ENCODE measurements at places on chromosomes 4 and X.

DNA sequence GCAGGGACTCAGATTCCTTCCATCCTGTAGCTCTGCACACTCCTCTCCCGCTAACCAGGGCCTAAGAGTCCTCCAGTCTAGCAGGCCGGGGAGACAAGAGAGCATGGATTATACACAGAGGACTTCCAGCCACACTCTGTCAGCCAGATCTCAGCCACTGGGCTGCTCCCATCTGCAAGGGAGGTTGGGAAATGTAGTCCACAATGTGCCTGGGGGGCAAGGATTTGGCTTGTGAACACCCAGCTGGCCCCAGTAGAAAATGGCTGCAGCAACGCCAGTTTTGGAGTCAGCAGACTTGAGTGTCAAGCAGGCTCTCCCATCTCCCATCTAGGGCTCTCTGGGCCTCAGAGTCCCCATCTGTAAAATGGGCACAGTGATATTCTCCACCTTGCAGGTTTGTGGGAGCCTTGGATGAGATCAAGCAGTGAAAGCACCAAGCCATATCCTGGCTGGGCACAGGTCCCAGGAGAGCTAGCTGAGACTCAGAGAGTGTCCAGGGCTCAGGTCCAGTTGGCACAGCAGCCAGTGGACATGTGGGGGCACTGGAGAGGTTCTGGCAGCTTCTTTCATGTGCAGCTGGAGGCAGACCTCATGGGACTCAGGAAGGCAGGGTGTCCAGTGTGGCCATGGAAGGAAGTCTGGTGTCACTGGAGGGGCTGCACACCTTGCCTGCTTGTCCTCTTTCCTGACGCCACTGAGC is 14.6 kb downstream of the PSAPL1 start:
- no peak for DNase-seq

- peak; percentile 41 for DNase-seq
Observed at GRCh38 chrX:15854080-15854655, 445 bp downstream of the AP1S2 start.

DNA sequence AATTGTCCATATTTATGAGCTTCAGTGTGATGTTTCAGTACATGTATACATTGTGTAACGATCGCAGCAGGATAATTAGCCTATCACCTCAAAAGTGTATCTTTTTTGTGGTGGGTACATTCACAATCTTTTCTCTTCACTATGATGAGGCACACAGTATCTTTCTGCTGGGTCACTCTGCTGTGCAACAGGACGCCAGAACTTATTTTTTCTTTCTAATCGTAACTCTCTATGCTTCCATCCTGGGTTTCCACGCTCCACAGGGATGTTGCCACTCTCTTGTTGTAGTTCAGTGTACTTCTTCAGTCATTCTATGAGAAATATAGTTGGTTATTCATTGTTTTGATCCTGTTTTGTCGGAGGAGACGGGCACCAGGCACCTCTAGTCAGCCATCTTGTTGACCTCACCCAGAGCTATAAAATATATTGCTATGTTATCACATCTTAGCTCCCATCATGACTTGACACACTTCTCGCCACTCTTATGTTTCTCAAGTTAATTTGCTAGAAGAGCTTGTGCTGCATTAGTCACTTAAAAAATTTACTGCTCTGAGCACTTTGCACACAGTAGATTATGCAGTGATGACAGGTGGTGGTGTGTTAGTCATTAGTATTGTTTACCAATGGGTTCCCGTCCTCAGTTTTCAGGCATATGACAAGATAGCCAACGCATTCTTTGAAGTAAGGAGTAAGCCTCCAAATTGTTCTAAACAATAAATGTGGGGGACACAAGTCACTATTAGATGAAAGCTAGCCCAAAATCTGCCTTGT is 1002.7 kb upstream of the PCDH7 start:
- no peak for DNase-seq

GRCh38 chr4:65007841-65008439 is 598.7 kb upstream of the TECRL start:
- DNase-seq: peak; percentile 18

DNA sequence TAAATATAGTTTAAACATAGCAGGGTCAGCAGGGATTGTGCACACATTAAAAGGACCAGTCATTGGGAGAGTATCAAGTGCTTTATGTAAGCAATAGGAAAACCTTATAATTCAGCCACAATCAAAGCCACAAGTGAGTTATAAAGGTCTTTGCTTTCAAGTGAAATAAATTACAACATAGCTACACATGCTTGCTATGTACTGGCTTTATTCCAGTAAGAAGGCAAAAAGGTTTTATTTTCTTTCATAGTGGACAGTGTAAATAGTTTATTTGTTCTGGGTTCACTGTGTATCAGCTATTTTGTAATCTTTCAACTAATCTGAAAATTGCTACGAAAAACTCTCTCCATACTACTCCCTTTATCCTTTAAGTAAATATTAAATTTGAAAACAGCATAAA is 691.4 kb downstream of the PCDH7 start:
- no peak for DNase-seq

GRCh38 chrX:16807548-16807947 is 21.3 kb downstream of the TXLNG start:
- DNase-seq: no peak

DNA sequence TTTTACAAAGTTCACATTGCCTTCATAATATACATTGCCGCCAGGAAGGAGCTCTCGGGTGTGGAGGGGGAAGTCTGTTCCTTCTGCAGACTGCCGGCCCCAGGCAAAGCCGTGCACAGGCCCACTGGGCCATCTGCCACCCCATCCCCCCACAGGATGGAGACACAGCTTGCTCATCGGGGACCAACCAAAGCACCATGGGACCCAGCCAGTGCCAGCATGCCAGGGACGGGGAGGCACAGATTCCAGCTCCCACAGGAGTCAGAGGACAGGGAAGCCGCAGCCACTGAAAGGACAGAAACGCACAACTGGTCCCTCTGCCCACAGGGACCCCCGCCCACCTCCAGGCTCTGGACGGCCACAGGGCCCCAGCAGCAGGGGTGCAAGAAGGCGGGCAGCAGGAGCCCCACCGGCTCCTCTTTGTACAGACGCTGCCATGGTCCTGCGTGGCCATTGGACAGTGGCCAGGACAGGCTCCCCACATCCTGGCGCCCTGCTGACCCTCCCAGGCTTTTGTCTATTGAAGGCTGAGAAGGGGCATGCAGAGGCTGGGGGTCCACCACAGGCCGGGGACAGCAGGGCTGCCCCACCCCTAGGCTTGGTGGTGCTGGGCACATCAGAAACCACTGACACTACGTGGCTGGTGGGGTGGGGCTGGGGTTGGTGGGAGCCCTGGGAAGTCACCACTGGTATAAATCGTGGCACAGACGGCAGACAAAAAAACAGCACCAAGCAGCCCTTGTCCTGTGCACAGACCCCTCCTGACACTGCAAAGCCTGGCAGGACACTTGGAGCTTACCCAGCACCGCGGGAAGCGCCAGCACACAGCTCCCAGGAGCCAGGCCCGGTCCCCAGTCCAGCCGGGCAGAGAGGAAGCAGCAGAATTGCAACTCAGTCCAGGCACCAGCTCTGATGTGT is 89.0 kb downstream of the FAM53A start:
- no peak for DNase-seq

DNA sequence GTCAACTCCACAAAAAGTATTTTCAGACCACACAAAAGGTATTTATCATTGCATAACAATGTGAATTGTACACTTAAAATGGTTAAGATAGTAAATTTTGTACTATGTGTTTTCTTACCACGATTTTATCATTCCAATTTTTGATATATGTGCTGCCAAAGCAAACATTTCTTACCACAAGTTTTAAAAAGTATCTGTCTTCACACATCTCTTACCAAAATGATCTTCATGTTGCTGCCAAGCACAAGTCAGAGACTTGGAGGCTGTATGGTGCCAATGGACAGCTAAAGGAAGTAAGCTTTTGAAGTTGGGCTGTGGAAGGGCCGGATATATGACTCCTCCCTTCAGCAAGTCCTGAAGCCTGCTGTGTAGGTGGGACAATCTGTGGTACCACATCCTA is 67.9 kb downstream of the TMLHE start:
- DNase-seq: no peak

DNA sequence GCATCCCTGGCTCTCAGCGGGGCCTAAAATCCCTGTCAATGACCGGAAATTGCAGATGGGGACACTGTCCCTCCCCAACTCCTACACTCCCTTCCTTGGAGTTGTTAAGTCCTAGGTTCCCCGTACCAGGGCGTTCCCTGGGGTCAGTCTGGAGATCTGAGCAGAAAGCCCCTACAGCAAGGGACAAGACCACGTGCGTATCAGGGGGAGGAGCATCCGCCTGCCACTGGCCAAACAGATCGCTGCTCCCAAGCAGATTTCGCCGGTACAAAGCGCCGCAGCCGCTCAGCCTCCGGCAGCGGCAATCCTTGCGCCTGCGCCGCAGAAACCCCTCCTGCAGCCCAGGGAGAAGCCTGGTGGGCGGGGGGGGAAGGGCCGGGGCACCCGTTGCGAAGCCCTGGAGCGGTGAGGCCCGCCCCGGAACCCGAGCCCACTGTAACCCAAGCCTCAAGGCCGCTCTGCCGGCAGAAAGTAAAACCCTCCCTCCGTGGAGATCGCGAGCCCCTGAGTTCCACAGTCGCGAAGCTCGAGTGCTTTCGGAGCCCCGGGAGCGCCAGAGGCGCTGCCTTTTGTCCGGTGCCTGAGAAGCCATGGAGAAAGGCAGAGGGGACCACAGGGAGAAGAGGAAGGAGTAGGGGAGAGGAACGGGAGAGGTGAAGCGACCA is 2.7 kb downstream of the CRMP1 start:
- peak; percentile 93 for DNase-seq

DNA sequence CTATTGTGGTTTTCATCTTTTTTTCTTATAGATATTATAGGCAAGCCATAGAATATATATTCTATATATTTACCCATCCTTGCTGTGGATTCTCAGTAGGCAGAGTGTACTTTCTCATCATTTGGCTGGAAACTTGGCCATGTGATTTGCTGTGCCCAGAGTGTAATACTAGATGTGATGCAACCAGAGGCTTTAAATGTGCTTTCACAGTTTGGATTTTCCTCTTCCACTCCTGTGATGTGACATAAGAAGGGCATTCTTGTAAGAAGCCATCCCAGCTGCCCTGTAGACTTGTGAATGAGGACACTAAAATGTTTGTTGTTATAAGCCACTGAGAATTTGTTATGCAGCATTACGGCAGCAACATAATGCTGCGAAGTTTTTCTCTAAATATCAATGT is 10.4 kb upstream of the HPGDS start:
- no peak for DNase-seq

GRCh38 chrX:20461002-20461401 is 194.3 kb upstream of the RPS6KA3 start:
- no peak for DNase-seq

GRCh38 chr4:113822555-113823290 is 61.2 kb upstream of the CAMK2D start:
- DNase-seq: no peak
